ENCODE measurements at places on chromosomes 6 and 20.

- no peak for DNase-seq
These were observed 213.4 kb downstream of the HIVEP2 start for GRCh38 chr6:142731611-142732010.

DNA sequence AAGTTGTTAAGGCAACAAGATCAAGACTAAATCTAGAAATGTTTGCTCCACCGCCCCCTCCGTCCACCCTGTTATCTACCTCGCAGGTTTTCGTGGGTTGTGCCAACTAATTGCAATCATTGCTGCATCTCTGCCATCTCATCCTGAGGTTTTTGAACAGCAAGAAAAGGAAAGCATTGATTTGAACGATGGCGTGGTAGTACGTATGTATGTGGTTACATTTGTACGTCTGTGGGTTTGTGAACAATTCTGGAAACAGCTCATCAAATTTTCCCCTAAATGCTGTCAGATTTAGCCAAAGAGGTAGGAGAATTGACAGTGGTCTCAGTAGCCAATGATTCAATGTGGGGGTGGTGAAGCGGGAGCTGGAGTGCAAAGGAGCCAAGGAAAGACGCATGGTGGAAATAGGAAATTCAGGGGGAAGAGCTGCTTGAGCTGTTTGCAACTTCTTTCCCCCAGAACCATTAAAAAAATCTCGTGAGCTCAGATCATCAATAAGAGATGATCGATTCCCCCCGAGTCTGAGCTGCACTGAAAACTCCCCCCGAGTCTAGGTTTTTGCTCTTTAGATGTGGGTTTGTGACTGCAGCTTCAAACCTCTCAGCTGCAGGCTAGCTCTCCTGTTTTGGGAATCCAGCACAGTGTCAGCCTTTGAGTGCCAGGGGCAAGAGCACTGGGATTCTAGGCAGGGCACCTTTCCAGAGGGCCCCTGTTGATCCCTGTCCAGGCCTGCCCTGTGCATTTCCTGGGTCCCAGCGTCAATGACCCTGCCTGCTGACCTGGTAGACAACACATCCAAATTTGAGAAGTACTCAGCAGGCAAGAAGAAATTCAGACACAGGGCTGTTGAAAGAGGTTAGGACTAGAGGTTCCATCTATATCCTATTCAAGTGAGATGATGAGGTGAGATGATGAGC lies 72.6 kb upstream of the LY86 start:
- DNase-seq, result no peak

DNA sequence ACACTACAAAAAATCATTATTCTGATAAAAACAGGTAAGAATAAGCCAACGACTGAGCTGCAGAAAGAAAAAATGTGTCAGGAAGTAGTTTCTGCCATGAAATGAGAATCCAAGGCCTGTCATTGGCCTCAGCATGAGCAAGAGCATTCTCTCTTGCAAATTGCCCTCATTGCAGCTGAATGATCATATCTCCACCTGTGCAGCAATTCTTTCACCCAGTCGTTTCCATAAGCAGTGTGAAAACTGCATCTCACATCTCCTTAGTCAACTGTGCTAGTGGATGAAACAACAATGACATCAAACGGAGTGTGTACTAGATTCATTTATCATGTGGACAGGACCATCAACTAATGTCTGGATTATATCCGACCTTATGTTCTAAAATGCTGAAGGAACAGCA lies 88.2 kb upstream of the STXBP5 start:
- DNase-seq, result no peak

DNA sequence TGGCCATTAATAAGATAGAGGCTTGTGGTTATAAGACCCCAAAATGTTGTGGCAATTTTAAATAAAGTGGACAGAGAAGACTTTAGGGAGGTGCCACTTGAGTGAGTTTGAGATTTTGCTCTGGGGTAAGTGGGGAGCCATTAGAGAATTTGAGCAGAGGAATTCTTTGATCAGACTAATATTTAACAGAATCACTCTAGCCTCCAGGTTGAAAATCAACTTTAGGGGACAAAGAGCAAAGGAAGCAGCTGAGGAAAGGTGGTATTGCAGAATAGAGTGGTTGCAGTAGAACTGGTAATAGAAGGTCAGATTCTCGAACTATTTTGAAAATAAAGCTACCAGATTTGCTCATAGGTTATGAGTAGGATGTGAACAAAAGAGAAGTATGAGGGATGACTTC lies 50.7 kb upstream of the RNF146 start:
- no peak for DNase-seq

DNA sequence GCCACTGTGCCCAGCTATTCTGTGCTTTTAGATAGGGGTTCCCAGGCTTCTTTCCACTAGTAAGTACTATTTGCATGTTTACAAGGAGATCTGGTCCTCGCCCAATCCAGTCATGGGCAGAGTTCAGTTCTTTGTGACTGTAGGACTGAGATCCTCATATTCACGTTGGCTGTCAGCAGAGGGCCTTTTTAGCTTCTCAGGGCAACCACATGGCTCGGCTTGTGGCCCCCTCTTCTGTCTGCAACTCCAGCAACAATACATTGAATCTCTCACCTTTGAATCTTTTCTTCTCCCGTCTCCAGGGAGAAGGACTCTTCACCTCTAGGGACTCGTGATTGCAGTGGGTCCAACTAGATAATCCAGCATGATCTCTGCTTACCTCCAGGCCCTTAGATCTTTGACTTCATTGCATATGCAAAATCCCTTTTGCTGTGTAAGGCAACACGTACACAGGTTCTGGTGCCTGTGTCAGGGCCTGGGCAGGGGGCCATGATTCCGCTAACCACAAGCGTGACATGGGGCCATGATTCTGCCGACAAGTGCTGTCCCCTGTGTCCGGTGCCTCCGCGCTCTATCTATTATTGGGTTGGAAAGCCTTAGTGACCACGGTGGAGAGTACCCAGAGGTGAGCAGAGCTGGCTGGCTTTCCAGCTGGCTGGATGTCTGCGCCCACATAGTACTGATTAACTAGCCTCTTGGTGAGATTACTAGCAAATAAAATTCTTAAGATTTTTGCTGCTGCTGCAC lies 5.1 kb downstream of the CCR6 start:
- DNase-seq, result no peak

GRCh38 chr6:75438442-75439116 lies 55.0 kb downstream of the FILIP1 start:
- DNase-seq, result no peak

- DNase-seq, result no peak
These were observed 190.0 kb downstream of the UNC5CL start for GRCh38 chr6:40848868-40849514.

- no peak for DNase-seq
These were observed 22.6 kb downstream of the MAS1 start for GRCh38 chr6:159913375-159913774.

- peak; percentile 53 for DNase-seq
These were observed 52.8 kb downstream of the FKBP5 start for GRCh38 chr6:35635601-35636597.

- DNase-seq, result no peak
These were observed 129.9 kb downstream of the JARID2 start for GRCh38 chr6:15375638-15376290.

DNA sequence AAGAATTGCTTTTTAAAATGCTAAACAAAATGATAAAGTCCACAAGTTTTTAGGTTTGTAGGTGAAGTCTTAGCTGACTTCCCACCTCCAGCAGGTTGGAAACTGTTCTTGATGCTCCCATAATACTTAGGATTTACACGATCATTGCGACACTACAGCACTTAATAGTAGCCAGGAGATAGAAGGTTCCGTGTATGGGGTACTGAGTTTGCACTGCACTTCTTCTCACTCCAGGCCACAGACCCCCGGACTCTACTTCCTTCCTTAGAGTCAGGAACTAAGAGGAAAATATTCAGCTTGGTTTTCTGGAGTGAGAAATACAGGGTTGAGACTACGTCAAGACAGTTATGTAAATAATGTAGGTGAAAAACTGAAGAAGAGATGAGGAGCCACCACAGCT lies 56.1 kb upstream of the SGK1 start:
- DNase-seq, result no peak

- no peak for DNase-seq
These were observed 365.2 kb upstream of the POU3F2 start for GRCh38 chr6:98469141-98469540.

GRCh38 chr20:53306192-53306805 lies 287.3 kb downstream of the ZNF217 start:
- no peak for DNase-seq

GRCh38 chr20:17421493-17421892 lies 109.7 kb downstream of the BFSP1 start:
- DNase-seq, result no peak

- no peak for DNase-seq
These were observed 21.1 kb downstream of the PPP1R14C start for GRCh38 chr6:150163970-150164369.

DNA sequence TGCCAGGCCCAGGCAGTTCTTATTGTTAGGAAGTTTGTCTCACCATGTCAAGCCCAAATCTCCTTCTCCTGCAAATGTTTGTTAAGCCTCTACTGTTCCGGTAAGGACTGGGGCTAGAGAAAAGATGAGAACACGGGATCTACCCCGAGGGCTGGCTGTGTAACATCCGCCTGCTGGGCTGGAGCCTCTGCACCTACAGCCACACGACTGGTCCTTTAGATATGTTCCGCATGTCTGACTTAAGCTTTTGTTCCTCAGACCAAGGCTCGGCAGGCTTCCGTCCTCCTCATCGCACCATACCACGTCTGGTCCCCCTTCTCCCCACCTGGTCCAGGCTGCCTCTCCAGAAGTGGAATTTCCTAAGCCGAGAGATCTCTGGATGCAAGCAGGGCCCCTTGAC lies 2.6 kb downstream of the GHRH start:
- no peak for DNase-seq

- peak; percentile 53 for DNase-seq
These were observed 5.2 kb downstream of the VWA7 start for GRCh38 chr6:31771992-31772358.

DNA sequence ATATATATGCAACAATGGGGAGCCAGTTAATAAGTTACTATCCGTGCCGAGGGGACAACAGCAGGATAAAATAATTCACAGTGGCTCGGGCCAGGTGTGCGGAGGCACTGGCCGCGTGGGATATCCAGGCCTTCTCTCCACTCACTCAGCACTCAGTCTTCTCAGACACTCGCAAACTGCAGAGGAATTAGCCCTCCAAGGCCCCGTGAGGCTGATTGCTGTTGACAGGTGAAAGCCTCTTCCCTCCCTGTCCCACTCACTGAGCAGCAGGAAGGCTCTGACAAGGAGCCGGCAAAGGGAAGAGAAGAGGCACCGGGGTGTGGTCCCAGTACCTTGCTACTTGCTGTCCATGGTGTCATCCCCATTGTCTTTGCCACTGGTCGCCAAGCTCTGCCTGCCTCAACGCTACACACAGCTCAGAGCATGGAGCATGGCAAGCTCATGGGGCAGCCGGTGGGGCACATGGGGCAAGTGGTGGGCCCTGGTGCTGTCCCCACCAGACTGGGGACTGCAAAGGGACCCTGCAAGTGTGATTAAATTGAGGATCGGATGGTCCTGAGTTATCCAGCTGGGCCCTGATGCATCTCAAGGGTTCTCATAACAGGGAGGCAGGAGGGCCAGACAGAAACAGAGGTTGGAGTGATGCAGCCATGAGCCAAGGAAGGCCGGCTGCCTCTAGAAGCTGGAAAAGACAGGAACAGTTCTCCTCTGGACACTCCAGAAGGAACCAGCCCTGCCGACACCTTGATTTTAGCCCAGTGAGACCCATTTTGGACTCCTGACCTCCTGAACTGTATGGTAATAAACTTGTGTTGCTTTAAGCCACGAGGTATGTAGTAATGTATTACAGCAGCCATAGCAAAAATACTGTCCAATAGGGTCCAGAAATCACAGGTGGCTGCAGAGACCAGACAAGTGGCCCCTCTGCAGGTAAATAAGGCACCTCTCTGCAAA lies 119.7 kb downstream of the PSMB1 start:
- no peak for DNase-seq

GRCh38 chr6:130991422-130992137 lies 71.5 kb downstream of the EPB41L2 start:
- DNase-seq, result no peak

GRCh38 chr20:36279776-36280175 lies 26.4 kb upstream of the DLGAP4 start:
- no peak for DNase-seq

- DNase-seq, result no peak
These were observed 95.0 kb downstream of the LRFN2 start for GRCh38 chr6:40492187-40492586.

- peak; percentile 78 for DNase-seq
These were observed 50.0 kb upstream of the DST start for GRCh38 chr6:56692523-56693245.

- DNase-seq, result peak; percentile 56
These were observed 94.2 kb upstream of the SCP2D1 start for GRCh38 chr20:18719426-18719825.

GRCh38 chr6:125529061-125529460 lies 220.4 kb upstream of the HEY2 start:
- DNase-seq, result no peak

GRCh38 chr20:62817975-62818591 lies 1.2 kb downstream of the COL9A3 start:
- no peak for DNase-seq

DNA sequence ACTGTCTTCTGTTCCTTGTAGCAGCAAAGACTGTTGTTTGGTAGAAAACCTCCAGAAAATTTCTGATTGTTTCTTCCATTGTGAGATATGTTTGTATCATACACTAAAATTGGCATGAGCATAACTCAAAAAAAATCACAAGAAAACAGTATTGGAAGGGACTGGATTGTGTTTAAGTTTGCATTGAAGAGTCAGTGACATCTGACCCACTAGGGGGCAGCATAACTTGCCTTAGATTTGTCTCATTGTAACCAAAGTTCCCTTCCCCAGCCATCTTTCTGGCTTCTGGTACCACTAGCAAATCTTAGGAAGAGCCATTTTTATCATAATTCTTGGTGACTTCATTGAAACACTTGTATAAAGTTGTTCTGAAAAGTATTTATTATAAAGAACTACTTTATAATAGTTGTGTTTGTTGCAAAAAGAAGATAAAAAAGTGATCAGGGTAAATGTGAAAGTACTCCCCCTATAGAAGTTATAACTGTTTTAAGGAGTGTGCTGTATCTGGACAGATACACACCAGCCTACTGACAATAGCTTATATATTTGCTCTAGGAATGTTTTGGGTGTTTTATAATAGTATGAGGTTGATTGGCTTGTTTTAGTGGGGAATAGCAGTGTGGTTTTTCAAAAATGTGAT lies 7.7 kb downstream of the CSTF1 start:
- peak; percentile 84 for DNase-seq

All from IMR-90 (cell line).